ENCODE measurements at places on chromosomes 7 and 10.

DNA sequence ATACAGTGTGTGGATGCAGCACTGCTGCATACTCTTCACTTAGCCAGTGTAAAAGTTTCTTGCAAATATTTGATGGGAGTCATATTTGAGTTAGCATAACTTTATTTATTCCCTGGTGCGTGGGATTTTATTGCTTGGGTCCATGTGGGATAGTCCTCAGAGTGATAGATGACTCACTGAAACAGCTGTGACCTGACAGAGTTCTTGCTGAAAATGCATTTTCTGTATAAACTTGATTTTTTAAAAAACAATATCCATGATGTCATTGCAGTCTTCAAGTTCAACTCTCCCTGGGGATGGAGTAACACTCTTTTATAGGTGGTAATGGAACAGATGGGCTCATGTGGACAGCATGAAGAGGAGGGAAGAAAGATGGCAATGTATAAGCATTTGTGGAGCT, 310.0 kb downstream of the PPP1R3A start:
- DNase-seq: no peak

GRCh38 chr7:41916450-41916927, 213.6 kb upstream of the INHBA start:
- no peak for DNase-seq

DNA sequence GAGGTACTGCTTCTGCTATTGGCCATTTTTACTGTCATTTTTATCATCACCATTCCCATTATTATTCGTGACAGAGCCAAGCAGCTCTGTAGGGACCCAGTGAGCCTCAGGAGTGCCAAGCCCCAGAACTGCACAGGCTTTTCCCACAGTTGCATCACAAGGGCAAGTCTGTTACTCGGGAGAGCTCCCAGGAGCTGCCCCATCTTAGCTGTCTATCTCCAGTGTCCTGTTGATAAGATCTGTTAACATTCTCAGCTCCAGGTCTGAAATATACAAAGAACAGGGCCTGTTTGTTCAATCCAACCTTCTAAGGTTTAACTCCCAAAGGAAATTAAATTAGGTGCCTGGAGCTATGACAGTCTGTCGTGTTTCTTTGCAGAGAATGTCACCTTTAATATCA, 20.2 kb upstream of the TRIM8 start:
- DNase-seq: no peak

DNA sequence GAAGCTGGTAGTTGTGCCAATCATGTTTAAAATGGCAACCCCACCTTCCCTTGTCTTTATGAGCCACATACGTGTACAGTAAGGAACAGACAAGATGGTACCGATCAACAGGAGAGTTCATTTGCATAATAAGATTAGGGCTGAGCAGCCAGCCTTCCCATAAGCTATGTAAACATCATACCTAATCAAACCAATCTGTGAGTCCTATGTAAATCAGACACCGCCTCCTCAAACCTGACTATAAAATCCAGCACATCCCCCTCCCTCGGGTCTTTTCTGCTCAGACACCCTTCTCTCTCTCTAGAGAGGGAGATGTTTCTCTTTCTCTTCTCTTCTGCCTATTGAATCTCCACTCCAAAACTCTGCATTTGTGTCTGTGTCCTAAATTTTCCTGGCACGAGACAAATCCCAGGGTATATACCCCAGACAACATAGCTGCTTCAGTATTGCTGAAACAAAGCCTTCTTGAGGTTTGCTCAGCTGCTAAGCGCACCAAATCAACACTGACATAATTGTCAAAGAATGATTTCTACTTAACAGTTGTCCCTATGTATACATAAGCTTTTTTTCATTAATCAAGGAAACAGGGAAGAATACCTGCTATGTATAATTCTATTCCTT, 279.2 kb downstream of the THSD7A start:
- no peak for DNase-seq

- DNase-seq: no peak
Observed at GRCh38 chr7:95126053-95126709, 198.2 kb downstream of the PON1 start.

GRCh38 chr7:30877015-30877769, 34.5 kb upstream of the AQP1 start:
- no peak for DNase-seq

DNA sequence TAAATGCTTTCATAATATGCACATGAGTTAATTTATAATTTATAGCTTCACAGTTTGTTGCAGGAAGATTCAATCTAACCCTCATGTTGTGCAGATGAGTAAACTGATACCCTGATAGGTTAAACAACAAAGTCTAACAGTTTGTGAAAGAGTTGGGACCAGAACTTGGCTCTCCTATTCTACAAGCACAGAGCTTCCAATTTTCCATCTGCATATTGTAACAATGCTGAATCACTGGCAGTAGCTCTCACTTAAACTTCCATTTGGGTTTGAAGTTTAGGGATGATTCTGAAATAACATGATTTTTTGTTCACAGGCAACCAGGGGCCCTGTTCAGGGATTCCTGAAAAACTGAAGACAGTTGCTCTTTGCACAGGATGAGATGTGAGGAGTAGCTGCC, 179.3 kb downstream of the XPNPEP1 start:
- DNase-seq: no peak

DNA sequence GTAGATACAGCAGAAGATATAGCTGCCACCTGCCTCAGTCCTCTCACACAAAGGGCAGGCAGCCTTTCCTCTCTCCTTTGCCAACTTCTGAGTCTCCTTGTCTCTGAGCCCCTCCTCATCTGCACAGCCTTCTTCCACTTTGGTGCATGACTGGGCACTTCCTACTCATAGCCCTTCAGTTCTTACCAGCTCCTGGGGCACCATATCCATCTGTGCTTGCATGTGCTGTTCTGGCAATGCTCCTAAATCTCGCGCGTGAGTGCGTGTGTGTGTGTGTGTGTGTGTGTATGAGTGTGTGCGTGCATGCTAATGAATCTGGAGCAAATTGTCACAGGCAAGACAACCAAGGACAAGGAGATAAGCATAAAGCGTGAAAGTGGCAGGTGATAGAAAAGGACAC, 1271.6 kb upstream of the SORCS1 start:
- no peak for DNase-seq

DNA sequence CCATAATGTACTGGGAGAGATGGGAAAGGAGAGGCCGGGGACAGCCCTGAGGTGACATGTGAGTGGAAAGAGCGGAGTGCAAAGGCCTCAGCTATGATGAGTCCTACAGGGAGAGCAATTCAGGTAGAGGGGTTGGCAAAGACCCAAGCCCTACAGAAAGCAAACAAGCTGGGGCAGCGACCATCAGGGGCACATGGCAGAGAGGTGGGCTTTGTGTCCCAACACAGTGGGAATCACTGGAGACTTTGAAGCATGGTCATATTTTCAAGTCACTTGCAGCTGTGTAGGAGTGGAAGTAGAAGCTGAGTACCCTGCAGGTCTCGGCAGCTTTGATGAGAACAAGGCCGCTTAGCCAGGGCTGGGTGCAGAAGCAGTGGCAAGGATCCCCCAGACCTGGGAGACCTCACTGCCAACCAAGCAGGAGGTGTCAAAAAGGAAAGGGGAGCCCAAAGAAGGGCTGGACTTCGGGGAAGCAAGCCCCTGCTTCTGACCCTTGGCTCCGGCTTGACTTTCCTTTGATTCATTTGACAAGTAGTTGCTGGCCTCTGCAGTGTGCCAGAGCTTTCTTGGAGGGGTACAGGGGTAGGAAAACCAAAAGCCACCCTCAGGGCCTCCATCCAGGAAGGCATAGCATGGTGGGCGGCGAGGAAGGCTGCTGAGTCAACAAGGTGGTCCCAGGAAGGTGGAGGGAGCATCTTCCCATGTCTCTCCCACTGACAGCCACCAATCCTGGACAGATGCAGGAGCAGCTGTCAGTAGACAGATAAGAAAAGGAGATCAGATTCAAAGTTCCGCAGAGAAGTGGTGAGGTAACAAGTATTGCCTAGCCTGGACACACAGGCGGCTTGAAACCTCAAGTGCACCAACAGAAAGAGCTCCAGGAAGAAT, 1.9 kb upstream of the PGAM2 start:
- no peak for DNase-seq
